ENCODE measurements at places on chromosomes 16 and 17.

DNA sequence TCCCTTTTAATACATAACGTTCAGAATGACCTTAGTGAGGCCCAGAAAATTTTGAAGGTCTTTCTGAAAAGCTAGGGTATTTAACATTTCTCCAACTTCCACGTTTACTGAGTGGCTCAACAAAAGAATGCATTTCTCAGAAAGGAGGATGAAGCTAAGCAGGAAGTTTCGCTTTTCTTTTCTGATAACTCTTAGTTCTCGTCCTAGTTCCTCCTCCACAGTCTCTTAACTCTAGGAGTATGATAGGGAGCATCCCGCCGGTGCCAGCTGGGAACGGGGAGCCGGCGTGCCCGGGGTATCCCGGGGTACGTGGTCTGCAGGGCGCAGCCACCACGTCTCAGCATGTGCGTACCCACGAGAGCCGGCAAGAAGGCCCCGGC lies 363 bp downstream of the KARS1 start:
- DNase-seq: no peak

DNA sequence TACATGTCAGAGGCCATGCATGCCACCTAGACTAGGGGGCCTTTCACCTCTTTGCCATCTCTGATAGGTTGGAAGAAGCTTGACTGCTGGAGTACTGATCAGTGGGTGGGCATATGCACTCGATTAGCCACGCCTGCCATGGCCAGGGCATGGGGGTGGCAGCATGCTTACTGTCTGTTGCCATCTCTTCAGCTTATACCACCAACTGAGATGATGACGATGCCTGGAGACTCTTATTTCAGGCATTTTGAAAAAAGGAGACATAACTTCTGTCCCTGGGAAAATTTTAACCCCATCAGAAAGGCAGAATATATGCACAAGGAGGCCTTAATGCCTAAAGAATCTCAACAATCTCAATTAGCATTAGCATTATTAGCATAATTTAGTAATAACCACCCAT lies 60.8 kb downstream of the MSI2 start:
- no peak for DNase-seq

DNA sequence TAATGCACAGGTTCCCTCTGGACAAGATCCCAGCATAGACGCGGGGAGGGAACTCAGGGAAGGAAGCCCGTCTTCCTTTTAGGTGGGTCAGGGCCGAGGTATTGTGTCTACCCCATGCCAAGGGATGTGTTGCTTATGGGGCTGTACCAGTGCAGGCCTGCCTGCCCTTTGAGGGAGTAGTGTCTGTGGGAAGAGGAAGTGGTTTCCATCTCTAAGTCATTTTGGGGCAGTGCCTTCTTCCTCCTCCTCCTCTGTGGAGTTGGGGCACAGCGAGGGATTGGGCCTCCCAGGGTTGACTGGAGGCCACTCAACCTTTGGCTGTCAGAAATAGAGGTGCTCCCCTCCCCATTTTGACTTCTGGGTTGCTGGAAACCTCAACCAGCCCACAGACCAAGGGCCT lies 26.5 kb downstream of the GJD3 start:
- DNase-seq: no peak

- DNase-seq: no peak
These were observed 2.2 kb downstream of the PITPNC1 start for GRCh38 chr17:67379251-67379630.

- no peak for DNase-seq
These were observed 196.4 kb upstream of the KCNJ16 start for GRCh38 chr17:69878661-69879060.
